ENCODE measurements at places on chromosomes 2 and 18.

GRCh38 chr2:208294482-208295024 is 28.5 kb downstream of the PIKFYVE start:
- DNase-seq, result no peak

DNA sequence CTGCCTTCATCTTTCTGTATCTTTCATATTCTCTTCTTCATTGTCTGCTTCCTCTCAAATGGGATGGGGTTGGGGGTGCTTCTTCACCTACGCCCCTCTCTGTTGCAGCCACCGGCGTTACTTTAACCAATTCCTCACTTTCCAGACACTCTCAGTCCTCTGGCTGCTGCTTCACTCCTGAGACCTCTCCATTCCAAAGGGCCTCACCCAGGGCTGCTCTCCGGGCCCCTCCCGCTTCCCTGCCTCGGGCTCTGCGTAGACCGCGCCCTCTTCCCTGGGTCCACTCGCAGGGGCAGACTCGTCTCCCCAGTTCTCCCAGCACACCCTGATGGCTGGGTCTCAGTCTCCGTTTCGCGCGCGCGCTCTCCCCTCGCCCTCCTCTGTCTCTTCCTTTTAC is 926 bp downstream of the SERPINB8 start:
- DNase-seq, result no peak

DNA sequence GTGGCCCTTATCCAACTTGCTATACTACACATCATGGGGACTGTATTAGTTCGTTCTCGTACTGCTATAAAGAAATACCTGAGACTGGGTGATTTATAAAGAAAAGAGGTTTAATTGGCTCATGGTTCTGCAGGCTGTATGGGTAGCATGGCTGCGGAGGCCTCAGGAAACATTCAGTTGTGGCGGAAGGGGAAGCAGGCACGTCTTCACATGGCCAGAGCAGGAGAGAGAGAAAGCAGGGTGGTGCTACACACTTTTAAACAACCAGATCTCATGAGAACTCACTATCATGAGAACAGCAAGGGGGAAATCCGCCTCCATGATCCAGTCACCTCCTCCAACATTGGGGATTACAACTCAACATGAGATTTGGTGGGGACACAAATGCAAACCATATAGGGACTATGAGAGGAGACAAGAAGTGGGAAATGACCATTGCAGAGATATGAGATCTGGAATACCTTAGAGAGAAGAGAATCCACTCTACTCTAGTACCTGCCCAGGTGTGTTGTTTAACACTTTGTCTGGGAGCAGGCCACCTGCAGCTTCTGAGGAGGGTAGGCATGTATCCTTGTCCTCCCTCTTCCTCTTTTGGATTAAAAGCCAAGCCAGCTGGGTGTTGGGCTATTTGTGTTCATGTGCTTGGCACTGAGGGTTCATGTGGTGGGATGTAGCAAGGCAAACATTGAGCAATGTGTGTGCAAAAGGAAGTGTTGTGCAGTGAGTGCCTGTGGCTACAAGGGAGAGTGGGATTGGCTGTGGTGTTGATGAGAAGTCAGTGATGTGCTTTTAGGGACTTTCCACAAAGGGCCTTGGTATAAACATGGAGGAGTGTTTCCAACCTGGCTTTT is 22.8 kb downstream of the TTLL4 start:
- DNase-seq, result peak; percentile 26

GRCh38 chr18:45197526-45197970 is 417.7 kb upstream of the SLC14A2 start:
- no peak for DNase-seq

DNA sequence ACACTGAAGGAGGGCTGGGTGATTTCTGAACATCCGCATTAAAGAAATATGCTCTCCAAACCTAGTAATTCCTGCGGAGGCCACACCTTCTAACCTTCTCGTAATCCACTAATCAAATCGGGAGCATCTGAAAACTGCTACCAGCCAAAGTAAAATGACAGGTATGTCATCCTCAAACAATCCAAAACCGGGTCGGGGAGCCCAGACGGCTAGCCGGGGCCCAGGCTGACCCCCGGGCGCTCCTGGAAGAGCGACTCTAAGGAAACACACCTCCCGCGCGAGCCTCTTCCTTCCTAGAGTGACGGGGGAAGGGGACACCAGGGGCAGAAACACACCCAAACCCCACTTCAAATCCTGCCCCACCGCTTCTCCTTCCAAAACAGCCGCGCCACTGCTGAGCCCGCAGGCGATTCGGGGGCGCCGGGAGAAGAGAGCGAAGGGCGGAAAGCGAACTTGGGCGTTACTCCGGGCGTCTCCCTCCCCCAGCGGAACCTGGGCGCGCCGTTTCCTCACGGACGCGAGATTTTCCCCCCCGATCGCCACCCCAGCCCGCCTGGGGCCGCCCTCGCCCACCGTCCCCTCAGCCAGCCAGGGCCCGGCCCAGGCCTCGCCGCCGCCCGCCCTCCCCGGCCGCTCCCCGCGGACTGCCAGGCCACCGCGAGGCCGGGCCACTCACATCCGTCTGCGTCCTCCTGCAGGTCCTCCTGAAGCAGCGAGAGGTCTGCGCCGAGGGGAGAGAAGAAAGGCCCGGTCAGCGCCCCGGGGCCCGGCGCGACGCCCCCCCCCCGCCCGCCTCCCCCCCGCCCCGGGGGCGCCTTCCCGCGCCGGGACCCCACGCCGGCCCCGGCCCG is 584 bp downstream of the PPP4R1 start:
- peak; percentile 41 for DNase-seq

GRCh38 chr18:6547476-6547875 is 132.8 kb upstream of the L3MBTL4 start:
- no peak for DNase-seq

GRCh38 chr2:29657674-29658073 is 263.7 kb downstream of the ALK start:
- no peak for DNase-seq

GRCh38 chr2:8142461-8142860 is 539.4 kb upstream of the ID2 start:
- no peak for DNase-seq

- peak; percentile 6 for DNase-seq
These were observed 63.7 kb upstream of the DNAJC10 start for GRCh38 chr2:182652326-182652725.

DNA sequence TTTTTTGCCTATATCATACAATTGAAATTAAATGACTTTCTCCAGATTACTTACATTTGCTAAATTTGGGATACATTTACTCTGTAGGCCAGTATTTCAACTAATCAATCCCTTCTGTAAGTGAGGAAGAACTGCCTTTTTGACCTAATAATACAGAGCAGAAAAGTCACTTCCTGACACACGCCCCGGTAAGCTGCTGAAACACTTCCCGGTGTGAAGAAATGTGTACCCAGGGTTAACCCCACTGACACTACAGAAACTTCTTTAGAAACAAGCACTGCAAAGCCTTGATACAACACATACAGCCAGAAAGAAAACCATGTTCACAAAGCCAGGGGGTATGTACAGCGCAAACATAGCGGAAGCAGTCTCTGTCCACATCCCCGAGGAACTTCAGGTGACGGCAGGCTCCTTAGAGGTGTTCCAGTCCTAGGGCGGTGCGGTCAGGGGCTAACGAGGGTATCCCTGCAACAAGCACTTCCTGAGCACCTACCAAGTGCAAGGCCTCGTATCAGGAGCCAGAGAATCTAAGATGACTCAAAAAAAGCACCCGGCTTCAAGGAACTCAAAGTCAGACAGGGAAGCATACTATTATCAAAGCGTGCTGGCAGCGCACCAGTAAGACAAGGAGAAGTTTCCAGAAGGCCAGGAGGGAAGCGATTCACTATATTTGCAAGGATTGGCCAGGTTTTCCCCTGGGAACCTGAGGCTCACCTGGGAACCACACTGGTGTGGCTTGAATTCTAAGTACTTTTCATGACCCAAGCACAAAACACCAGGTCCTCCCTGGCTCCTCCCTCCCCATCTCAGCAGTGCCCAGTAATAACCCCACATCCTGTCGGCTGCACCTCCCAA is 46.6 kb downstream of the ZNF516 start:
- no peak for DNase-seq

DNA sequence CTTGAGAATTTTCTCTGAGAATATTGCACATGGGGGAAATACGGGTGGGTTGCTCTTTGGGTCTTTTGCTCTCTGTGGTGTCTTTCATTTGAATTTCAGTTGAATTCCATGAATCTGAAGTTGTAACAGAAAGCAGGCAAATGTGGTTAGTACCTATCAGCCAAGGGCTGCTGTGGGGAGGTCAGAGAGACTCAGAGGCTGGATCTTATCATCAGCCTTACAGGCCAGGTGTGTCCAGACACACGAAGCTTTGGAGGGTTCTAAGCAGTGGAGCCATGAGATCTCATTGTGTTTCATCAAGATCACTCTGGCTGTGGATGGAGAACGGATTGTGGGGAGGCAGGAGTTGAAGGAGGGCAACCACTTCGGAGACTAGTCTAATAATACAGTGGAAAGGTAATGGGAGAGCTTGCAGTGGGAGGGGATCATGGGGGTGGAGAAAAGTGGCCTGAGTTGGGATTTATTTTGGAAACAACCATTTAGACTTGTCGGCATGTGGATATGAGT is 68.1 kb downstream of the GNAL start:
- no peak for DNase-seq

GRCh38 chr2:241120440-241120839 is 18.4 kb upstream of the MTERF4 start:
- DNase-seq, result no peak

GRCh38 chr2:206584323-206585116 is 57.8 kb upstream of the FAM237A start:
- DNase-seq, result no peak

GRCh38 chr2:234805836-234806235 is 146.0 kb upstream of the SH3BP4 start:
- DNase-seq, result no peak

DNA sequence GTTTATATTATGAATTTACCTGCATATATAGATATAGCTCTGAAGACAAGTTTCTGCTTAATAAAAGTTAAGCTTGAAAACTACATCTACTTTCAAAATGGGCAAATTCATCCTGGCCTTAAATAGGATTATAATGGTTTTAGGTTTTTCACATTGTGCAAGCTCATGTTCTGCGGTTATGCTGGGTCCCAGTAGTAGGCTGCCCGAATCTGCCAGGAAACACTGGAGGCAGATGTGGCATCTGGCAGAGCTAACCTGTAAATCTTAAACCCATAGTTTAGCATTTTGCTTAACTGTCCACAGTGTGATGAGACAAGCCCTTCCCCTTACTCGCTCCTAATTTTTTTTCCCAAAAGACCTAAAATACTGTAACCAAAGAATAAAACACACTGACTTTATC is 234.2 kb downstream of the TCF4 start:
- no peak for DNase-seq

GRCh38 chr2:54524226-54524991 is 68.3 kb downstream of the SPTBN1 start:
- no peak for DNase-seq

DNA sequence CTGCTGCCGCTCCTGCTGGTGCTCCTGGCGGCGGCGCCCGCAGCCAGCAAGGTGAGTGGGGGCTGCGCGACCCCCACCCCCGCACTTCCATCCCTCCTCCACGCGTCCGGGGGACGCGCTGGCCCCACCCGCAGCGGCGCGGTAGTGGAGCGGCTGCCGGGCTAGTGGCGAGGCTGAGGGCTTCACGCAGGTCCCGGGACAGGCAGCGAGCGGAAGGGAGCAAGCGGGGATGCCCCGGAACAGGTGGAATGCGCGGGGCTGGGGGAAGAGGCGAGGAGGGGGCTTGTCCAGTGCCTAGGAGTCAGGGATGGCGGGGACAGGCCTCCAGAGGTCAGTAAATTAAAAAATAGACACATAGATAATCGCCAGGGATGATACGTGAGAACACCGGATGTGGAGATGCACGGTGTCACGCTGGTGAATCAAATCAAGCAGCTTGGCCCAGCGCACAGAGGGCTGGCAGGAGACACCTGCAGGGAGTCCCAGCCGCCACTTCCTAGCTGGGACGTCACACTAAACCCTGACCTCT is 403 bp downstream of the COL4A3 start:
- DNase-seq, result no peak

GRCh38 chr2:16050908-16051489 is 110.6 kb downstream of the MYCN start:
- no peak for DNase-seq

GRCh38 chr2:124978597-124978996 is 953.5 kb downstream of the CNTNAP5 start:
- no peak for DNase-seq

DNA sequence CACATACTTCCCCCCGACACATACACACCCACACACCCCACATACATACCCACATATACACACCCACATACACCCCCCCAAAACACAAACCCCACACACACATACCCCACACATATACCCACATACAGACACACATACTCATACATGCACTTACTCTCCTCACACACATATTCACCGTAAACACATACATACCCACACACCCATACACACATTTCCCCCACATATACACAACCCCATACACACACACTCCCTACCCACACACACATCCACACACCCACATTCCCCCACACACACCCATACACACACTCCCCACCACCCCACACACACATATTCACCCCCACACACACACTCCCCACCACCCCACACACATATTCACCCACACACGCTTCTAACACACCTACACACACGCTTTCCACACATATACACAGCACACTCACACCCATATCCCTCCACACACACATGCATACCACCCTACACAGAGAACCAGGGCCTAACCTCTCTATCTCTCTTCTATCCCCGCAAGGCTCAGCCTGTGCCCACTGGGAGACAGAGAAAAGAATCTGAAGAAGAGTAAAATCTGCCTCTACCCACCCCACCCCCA is 182.4 kb upstream of the ETAA1 start:
- DNase-seq, result no peak

DNA sequence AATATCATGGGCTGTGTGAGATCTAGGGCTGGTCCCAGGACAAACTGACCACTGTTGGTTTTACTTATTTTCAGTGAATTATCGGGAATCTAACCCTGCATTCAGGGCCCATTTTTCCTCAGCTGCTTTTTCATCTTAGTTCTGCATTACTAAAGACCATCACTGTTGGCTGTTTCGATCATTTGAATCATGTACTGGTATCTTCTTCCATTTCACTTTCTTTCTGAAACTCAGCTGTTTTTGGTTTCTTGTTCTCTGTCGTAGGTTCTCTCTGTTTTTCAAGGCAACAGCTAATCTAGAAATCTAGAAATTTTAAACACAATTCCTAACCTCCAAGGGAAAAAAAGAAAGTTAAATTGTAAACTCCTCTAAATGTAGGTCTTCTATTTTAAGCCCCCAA is 159.9 kb upstream of the SESTD1 start:
- no peak for DNase-seq

- DNase-seq, result peak; percentile 65
These were observed 76.2 kb downstream of the CHRNA1 start for GRCh38 chr2:174688079-174688478.

DNA sequence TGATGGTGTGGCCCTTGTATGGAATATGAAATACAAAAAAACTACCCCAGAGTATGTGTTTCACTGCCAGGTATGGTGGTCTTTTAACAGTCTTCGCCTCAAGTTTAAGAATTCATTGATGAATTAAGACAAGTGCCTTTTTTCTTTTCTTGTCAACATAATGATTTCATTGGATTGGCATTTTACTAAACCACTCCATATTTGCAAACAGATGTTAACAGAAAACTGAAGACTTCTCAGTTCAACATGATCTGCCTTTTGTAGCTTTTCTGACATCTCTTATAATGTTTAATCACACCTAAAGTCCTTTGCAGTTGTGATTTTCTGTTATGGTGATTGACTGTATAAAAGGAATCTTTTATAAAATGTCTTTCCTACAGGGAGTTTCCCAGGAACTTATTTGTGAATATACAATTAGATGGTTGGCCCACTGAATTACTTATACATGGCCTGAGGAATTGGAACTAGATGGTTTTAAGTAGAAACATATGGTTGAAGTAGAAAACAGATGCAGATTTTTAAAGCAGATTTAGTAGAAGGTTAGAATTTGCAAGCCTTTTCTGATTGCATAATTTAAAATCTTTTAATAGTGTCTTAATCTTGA is 39.7 kb downstream of the DYNC1I2 start:
- no peak for DNase-seq

Data from CD4-positive, alpha-beta T cell treated with Interleukin-21 for 1 hour (primary cell).